ENCODE measurements at places on chromosomes 7 and 10.
A peak's percentile ranks its signal among the peaks of the same experiment; 100 is the strongest.

- DNase-seq: no peak
Measured at GRCh38 chr7:55100544-55101327, 81.9 kb downstream of the EGFR start.

GRCh38 chr7:39587393-39587792 lies 21.2 kb downstream of the YAE1 start:
- DNase-seq: no peak

DNA sequence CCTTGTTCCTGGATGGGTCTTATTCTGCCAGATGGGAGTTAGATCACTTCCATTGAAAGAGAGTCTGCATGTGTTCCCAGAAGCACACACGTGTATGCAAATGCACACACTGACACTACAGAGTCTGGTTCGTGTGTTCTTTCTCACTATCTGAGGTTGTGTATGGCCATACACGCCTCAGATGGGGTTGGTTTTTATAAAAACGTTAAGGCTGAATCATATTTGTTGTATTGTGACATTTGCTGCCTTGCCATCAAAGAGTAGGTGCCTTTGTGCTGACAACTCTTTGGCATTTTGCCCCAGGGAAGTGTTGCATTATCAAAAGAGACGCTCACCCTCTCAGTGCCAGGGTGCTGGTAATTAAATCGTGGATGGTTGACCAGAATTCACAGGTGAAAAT lies 37.7 kb upstream of the HDAC9 start:
- DNase-seq: no peak

- DNase-seq: no peak
Measured at GRCh38 chr7:122212754-122213153, 68.7 kb upstream of the AASS start.

GRCh38 chr10:133253361-133253955 lies 15.8 kb downstream of the VENTX start:
- no peak for DNase-seq

GRCh38 chr10:5477948-5478693 lies 21.2 kb downstream of the CALML5 start:
- no peak for DNase-seq

- no peak for DNase-seq
Measured at GRCh38 chr10:107163881-107164861, at the start of gene SORCS1. SORCS1 (minus strand) TSS chr10:107164706.

DNA sequence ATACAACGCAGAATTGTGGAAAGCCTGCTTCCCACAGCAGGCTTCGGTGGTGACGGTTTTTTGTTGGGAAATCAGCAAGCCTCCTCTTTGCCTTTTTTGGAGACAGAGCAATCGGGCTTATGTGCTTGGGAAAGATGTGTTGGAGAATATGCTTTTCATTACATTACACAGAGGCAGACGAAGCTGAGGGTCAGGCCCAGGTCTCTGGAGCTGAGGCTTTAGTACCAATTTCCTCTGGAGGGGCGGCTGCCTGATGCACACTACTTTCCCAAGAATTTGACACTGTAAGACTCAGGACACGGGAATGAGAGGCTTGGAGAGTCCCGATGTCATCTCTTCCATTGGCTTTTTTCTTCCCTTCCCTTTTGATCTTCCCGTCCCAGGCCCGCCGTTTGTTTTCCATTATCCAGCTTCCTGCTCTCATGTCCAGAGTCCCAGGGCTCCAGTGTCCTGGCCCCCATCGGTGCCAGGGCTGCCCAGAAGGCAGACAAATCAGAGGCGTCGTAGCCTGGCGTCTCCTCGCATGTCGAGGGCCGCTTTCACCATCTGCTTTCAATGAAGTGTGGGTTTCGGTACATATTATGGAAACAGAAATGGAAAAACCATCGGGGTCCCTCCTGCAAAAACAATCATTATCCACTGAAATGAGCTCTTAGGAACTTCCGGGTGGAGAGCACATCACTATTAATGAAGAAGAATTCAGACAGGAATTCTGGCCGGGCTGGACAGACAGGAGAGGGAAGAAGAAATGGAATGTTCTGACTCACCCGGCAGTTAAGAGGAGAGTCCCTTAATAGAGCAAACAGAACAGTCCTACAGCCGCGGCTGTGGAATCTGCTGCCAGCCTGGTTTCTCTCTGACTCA lies 123.0 kb upstream of the JCAD start:
- no peak for DNase-seq

DNA sequence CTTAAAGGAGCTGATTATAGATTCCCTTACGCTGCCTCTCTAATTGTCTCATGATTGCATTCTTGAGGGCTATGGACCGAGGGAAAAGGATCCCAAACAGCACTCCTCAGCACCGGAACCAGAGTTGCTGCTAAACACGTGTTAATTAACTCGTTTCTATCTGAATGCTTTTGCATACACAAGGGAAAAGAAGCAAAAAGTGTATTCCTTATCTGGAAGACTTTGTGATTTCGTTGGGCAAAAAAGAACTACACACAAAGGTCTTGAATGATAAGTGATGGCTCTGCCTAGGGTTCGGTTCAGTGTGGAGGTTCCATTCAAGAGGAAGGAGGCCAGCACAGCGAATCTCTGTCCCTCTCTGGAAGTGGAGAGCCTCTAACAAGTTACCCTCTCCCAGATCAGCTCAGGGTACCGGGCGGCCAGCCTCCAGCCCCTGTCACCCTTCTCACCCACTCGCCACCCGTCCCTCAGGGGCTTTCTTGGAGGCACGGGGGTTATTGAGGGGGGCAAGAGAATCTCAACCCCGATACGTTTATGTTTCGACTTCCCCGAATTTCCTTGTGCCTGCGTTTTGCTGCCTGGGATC lies 515 bp upstream of the SLC4A2 start:
- DNase-seq: peak; percentile 44

GRCh38 chr10:96672481-96673175 lies 47.7 kb downstream of the PIK3AP1 start:
- DNase-seq: no peak

Data from activated CD4-positive, alpha-beta memory T cell treated with anti-CD3 and anti-CD28 coated beads for 36 hours (primary cell).